ENCODE measurements at places on chromosomes 4 and X.

- no peak for DNase-seq
Measured at GRCh38 chr4:114277690-114278089, 298.2 kb upstream of the ARSJ start.

DNA sequence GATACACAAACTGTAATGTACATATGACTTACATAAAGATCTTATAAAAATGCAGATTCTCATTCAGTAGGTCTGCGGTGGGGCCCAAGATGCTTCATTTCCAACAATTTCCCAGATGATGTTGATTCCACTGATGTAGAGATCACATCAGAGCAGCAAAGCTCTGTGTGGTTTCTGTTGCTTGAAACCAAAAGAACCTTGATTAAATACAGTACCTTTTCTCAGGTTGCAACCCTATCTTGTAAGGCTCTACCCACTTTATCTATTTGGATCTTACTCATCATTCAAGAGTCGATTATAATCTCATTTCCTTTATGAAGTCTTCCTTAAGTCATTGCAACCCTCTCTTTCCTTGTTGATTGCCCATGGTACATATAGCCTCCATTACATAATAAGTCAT, 816.8 kb downstream of the RPA4 start:
- no peak for DNase-seq

DNA sequence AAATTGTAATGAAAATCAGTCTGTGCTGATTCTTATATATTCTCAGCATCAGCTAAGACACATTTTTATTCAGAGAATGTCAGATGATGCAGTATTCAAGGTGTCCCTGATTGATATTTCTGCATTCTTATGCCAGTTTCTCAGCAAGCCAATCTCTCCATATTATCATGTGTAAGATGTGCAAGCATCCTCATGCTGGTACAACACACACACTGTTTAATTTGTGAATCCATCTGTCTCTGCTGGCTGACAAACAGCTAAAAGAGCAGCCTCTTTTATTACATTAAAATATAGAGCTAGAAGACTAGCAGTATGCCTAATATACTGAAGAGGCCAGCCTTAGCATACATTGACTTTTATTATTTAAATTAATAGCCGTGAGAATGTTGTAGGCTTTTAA, 502.9 kb upstream of the GNPDA2 start:
- no peak for DNase-seq

GRCh38 chrX:40197071-40197470, 99.3 kb upstream of the BCOR start:
- no peak for DNase-seq

DNA sequence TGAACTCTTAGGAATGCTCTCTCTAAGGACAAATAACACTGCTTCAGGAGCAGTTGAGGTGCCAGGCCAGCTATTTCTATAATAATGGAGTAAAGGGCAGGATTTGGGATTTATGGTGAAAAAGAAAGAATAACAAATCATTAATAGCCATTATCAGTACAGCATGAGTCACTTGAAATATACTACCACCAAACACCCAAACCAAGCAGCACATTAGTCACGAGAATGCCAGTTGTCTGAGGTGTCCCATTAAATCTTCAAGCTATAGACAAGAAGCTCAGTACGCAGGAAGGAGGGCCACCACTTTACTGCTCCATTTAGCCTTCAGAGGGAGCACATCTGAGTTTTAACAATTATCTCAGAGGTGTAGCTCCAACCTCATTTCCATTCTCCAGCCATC, 106.8 kb upstream of the MAGEA10 start:
- no peak for DNase-seq

- DNase-seq: no peak
Measured at GRCh38 chr4:139017861-139018260, 2.3 kb downstream of the NOCT start.

GRCh38 chrX:71974916-71975315, 64.3 kb downstream of the NHSL2 start:
- DNase-seq: no peak

GRCh38 chr4:81494031-81494431, 22.3 kb upstream of the RASGEF1B start:
- DNase-seq: no peak

DNA sequence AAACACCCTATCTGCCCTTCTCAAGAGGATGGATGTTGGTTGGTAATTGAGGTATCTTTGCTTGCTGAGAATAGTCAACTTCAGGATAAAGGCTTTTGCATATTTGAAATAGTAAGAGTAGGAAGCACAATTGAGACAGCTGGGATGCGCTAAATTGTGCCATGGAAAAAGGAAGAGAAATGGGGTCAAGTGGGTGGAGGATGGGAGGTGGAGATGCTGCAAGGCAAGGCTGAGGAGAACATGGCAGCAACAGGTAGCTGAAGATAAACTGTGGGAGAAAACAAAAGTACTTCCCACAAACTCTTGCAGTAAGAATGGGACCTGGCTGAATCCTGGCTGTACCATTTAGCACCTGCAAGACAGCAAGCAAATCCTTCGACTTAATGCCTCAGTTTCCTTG, 13.9 kb upstream of the CDS1 start:
- DNase-seq: no peak

GRCh38 chrX:120647127-120647526, 17.3 kb upstream of the C1GALT1C1 start:
- no peak for DNase-seq

- DNase-seq: no peak
Measured at GRCh38 chr4:155984106-155984797, 30.6 kb upstream of the CTSO start.

- no peak for DNase-seq
Measured at GRCh38 chrX:46366381-46367207, 178.6 kb downstream of the ZNF674 start.

DNA sequence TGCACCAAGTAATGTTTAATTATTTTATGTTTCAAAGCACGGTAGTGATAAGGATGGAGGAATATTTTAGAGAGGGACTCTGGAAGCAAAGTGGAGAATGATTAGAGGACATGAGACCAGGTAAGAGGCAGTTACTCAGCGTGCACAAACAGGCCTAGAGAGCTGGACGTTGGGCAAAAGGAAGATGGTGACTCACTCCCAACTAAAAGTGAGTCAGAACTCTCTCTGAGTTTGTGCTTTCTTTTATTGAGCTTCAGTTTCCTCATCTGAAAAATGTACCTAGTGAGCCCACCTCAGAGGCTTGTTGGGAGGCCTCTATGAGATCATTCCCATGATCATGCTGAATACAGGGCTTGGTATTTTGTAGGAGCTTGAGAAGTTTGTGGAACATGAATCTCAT, 1.6 kb upstream of the ZC4H2 start:
- no peak for DNase-seq

DNA sequence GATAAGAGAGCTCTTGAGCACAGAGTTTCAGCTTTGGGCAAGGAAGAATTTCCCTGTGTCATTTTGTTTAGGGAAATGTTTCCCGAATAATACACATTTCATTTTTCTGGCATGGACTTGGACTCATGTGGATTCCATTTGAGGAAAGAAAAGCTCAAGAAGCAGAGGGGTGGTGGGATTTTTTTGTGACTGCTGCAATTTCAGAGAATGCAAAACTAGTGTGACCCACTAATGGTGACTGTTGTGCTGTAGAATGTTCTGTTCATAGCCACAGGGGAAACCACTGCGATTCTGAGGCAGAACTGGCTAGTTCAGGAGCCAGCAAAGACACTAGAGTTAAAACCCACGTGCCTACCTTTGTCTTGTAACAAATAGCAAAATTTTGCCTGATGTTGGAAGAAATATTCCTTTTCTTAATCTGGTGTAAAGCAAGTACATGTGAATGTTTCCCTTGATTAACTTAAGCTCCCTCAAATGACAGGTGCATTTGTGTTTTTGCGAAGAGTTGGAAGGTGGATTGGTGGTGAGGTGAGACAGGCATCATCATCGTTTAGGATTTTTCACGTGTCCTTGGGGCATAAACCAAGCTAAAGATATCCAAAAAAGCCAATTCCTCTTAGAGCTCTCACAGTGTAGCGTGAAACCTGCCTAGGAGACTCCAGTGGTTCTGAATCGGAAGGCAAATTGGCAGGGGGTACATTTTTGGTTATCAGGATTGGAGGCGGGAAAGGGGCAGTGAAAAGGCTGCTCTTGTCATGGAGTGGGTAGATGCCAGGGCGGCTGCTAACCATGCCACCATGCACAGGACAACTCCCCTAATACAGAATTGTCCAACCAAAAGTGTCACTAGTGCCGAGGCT, 38.0 kb upstream of the FAM9C start:
- DNase-seq: no peak

DNA sequence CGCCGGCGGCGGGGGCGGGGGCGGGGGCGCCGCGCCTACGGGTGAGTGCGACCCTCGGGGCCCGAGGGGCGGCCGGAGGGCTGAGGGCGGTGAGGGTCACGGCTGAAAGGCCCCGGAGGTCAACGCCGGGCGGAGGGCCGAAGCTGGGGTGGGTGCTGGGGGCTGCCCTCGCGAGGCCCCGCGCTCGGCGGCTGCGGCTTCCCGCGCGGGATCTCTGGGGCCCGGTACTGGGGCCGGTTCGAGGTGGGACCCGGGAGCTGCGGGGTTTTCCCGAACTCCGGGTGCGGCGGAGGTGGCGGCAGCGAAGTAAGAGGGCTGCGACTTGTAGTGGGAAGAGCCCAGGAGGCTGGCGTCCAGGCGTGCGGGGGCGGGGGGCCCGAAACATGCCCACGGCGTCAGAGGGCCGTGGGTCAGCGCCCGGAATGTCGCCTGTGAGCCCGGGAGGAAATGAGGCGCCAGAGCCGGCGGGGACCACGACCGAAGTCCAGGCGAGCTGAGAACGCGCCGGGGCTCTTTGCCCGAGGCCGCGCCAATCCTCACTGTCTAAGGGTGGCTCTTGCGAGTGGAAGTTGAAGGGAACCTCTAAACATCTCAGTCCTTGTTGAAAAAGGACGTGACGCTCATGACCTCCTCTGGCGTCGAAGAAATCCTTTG, 407 bp downstream of the IL13RA1 start:
- DNase-seq: no peak

GRCh38 chr4:151854731-151855130, 93.9 kb upstream of the GATB start:
- no peak for DNase-seq

GRCh38 chrX:70477734-70478075, 33.1 kb downstream of the DLG3 start:
- no peak for DNase-seq

GRCh38 chr4:178599521-178599920, 1157.3 kb upstream of the AGA start:
- DNase-seq: no peak

- DNase-seq: no peak
Measured at GRCh38 chr4:127846061-127846460, 34.6 kb upstream of the PLK4 start.

GRCh38 chrX:55102754-55103153, 13.9 kb downstream of the PAGE2 start:
- no peak for DNase-seq

GRCh38 chr4:39892988-39893692, 84.6 kb downstream of the PDS5A start:
- no peak for DNase-seq

- no peak for DNase-seq
Measured at GRCh38 chrX:57528670-57529255, 63.0 kb upstream of the ZXDB start.

DNA sequence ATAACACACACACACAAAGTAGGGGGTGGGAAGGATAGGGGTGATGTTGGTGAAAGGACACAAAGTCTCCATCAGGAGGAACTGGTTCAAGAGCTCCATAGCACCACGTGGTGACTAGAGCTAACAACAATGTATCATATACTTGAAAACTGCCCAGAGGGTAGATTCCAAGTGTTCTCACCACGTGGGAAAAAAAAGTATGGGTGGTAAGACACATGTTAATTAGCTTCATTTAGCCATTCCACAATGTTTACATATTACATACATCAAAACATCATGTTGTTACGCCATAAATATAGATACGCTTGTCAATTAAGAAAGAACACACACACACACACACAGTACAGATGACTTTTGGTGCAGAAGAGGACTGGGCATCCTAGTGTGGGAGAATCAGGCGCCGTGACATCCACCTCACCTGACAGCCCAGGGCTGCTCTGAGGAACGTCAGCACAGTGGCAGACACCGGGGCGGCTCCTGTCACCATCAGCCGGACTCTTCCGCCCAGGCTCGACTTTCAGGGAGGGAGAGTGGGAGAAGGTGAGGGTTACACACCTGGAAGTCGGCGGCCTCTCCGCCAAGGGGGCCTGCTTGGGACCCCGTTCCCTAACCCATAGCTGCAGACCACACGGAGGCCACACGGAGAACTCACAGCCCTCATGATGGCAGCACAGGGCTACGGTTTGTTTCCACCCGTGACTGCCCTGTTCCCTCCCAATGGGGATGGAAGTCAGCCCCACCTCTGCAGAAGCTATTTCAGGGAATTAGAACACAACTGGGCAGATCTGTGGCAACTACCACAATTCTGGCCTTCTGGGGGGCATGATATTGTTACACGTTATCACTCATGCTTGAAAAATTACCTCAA, 31.8 kb upstream of the CENPU start:
- DNase-seq: no peak
